ENCODE measurements at places on chromosomes 7 and 10.

DNA sequence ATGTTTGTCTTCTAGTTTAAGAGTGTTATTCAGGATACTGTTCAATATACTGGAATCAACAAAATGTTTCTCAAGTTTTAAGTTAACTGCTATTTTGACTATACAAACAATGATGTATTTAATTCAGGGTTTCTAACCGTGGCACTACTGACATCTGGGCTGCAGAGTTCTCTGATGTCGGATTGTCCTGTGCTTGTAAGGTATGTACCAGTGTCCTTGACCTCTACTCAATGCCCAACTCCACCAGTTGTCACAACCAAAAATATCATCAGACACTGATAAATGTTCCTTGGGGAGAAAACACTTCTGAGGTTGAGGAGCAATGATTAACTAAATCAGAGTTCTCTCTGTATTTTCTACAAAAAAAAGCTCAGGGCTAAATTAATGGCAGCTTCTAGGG lies 301.5 kb downstream of the PARD3 start:
- DNase-seq: no peak

DNA sequence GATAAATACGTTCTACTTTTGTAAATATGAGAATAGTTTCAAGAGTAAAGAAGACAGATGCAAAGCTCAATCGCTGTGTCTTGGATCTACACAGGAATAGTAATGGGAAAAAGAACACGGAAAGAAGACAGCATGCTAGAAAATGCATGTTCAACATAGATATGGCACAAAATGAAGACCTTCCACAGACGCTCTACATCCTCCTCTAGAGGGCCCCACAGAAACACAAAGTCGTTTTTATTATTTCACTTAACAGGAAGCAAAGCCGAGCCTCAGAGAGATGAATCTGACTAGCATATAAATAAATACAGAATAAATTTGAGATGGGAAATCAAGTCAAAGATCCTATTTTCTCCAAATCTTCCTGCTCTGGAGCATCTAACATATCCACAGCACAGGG lies 292.6 kb downstream of the PARD3 start:
- no peak for DNase-seq

- no peak for DNase-seq
These were observed 92.3 kb downstream of the BMPR1A start for GRCh38 chr10:86848747-86849146.

- no peak for DNase-seq
These were observed 4.7 kb upstream of the PKD2L1 start for GRCh38 chr10:100334762-100335161.

DNA sequence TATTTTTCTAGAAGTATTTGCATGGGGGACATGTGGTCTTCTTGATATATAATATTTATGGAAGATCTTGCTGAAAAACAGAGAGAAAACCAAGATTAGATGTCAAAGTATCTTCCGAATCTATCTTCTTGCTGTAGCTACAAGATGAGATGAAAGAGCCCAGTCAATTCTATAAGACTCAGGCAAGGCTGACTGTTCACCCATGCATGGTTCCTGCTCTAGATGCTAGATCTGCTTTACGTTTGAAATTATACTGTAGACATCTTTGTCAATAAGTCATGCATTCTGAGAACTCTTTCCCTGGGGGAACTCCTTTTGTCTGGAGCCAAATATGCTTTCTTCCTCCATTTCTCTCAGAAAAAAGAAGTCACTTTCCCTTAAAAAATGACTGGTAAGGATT lies 1292.0 kb downstream of the XPNPEP1 start:
- no peak for DNase-seq

DNA sequence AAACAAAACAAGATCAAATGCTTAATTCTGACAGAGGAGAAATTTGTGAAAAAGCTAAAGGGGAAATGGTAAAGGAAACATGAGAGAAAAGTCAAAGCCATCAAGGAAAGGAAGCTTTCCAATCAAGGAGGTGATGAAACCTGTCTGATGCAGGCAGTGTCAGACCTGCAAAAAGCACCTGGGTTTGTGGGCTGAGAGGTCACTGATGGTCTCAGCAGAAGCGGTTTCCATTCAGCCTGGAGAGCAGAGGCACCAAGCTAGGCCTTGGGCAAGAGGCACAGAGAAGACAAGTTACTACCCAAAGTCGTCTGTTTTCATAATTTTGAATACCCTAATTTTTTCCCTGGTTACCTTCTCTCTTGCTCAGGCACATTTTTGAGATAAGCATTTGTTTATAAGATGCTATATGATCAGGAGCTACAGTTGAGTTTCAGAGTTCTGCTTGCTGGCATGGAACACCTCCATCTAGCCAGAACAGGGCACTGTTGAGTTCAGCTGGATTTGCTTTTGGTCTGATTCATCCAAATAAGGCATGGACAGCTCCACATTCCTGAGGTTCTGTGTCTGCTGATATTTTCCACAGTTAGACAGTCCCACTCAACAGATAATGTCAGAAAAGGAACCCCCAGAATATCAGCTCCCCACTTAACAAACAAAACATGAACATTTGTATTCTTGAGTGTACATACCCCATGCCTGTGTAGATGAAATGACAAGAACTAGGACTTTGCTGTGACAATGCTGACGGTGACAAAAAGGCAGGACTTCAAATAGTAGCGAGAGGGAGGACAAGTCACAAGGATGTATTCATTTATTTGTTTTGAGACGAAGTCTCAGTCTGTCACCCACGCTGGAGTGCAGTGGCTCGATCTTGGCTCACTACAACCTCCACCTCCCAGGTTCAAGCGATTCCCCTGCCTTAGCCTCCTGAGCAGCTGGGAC lies 4.9 kb upstream of the PPIA start:
- DNase-seq: no peak

GRCh38 chr10:35089611-35090161 lies 455 bp downstream of the CUL2 start:
- no peak for DNase-seq

- DNase-seq: no peak
These were observed 1.2 kb downstream of the SLC4A2 start for GRCh38 chr7:151060416-151061212.

DNA sequence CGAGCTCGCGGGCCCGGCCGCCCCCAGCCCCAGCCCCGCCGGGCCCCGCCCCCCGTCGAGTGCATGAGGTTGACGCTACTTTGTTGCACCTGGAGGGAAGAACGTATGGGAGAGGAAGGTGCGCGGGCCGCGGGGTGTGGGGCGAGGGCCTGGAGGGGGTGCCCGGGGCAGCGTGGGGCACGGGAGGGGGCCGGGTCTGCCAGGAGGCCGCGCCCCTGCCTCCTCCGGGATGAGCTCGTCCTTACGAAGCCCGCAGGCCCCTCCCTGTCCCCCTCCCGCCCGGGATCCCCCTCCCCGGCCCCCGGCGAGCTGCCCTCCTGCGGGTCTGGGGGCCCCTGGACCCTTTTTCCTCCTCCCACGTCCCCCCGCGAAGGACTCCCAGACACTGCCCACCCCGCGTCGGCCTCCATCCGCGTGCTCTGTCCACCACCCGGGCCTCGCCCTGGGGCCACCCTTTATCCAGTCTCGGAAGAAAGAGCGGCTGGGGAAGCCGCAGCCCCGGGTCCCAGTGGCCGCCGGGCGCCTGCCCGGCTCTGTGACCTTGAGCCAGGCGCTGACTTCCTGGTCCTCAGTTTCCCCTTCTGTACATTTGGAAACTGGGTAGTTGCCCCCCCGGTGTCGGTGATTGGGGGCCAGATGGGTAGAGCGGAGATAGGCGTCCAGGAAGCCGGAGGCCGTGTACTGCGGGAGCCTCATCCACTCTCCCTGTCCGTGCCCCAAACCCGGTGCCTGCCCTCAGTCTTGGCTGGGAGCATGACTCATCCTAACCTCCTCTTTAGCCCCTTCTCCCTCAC lies 521 bp downstream of the LIMK1 start:
- no peak for DNase-seq

- no peak for DNase-seq
These were observed 117.0 kb upstream of the AMPH start for GRCh38 chr7:38748056-38748610.

- DNase-seq: no peak
These were observed 163.5 kb downstream of the MBL2 start for GRCh38 chr10:52609071-52609470.

DNA sequence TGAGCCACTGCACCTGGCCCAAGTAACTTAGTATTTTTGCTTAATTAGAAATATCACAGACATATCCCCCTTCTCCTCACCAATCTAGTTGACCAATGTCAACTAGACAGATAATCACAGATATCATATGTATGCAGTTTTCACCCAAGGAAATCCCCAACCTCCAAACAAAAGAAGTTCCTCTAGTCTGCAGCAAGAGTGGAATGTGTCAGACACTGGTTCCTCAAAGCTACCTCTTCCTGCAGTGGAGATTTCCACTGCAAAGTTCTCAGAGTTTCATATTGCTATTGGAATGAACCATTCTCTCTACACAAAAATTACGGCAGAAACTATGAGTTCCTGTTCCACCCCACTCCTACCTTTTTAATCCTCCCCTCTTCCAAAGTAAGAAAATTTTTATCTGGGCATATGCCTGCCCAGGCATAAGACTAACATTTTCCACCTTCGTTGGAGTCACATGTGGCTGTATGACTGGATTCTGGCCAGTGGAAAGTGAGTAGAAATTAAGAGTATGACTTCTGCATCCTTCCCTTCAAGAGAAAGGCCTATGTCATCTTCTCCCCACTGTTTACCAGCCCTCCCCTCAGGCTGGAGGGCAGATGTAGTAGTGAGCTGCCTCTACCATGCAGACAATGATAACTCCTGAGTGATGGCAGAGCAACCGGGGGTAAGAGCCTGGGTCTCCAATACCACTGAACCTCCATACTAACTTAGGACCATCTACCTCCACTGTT lies 103.0 kb downstream of the MYOF start:
- DNase-seq: no peak

Data from stimulated activated CD8-positive, alpha-beta memory T cell treated with anti-CD3 and anti-CD28 coated beads, Interleukin-4, amount 100 ng/mL, for 4 hours (primary cell).